Activated T-helper 9 cell treated with anti-CD3 and anti-CD28 coated beads, Interleukin-2, amount 50 U/mL, for 16 hours (primary cell): ENCODE measurements at places on chromosomes 4 and X.

GRCh38 chr4:79315891-79316290 is 10.0 kb downstream of the NAA11 start:
- DNase-seq: no peak

DNA sequence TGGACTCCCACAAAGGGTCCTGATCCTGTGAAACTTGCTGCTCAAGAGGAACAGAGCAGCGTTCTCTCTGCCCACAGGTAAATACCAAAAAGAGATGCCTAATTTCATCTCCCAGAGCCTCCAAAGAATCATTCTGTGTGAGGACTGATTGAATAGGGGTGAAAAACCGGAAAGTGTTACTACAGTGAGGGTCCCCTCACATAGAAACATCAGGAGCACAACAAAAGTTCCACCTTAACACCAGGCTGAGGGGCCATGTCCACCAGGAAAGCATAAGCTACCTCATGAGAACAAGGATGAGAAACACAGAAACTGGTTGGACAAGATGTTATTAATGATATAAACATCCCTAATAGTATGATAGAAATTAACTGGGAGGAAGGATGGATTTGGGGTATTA is 140.9 kb downstream of the NWD2 start:
- DNase-seq: no peak

DNA sequence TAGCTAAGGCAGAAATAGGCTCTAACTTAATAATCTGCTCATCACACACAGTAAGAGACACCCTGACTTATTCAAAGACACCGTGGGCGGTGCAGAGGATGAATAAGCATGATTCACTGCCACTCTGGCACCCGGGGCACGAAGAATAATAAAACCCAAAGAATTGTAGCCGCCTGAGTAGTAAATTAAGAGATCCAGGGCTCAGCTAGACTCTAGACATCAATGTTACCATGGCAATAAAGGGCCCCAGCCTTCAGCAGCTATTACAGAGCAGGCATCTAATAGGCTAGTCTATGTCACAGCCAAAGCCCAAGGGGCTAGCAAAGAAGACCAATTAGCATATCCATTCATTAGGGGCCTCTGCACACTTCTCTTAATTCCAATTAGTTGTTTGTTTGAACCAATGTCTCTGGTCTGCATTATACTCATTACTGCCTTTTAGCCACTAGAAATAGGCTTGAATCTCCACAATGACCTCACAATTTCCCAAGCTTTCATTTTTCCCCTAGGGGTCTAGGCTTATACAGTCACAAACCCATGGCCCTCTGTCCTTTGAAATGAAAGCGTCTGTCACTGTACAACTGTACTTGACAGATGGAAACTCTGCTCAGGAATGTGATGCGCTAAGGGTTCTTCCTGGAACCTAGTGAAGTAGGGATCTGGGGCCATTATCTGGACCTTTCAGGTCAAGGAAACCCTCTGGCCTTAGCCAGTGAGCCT is 3.0 kb upstream of the ATP1B4 start:
- no peak for DNase-seq

GRCh38 chr4:145732001-145732815 is 52.3 kb downstream of the C4orf51 start:
- DNase-seq: no peak

- no peak for DNase-seq
Observed at GRCh38 chr4:158999166-158999682, 103.7 kb upstream of the RAPGEF2 start.

DNA sequence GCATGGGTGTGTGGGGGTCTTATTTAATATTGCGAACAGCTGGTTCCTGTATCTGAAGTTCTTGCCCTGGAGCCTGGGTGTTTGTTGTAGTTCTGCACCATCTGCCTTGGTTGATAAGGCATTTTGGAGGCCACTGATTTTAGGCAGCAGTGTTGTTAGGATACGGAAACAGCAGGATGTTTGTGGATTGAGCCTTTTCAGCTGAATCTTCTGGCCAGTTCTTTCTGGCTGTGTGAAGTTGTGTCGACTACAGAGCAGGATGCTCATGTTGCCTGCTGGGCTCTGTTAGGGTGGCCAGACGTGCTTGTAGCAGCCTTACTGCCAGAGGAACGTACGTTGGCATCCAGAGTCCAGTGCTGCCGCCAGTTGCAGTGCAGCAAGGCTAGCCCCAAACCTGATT is 134.2 kb downstream of the PTTG2 start:
- DNase-seq: no peak

- no peak for DNase-seq
Observed at GRCh38 chr4:30718021-30718542, 2.1 kb upstream of the PCDH7 start.

- no peak for DNase-seq
Observed at GRCh38 chr4:108210989-108211835, 42.5 kb upstream of the LEF1 start.

DNA sequence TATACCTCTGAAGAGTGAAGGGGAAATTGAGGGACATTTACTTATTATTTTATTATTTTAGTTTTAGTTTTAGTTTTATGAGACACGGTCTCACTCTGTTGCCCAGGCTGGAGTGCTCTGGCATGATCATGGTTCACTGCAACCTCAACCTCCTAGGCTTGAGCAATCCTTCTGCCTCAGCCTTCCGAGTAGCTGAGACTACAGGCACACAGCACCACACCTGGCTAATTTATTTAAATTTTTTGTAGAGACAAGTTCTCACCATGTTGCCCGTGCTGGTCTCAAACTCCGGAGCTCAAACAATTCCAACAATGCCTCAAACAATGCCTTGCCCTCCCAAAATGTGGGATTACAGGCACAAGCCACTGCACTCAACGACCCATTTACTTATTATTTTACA is 68.4 kb upstream of the BMP2K start:
- DNase-seq: no peak

- no peak for DNase-seq
Observed at GRCh38 chr4:148215202-148215601, 227.0 kb downstream of the NR3C2 start.

- DNase-seq: no peak
Observed at GRCh38 chr4:101911616-101912015, 121.1 kb downstream of the BANK1 start.

GRCh38 chrX:36214924-36215323 is 295.4 kb downstream of the CFAP47 start:
- no peak for DNase-seq

GRCh38 chr4:169818063-169818679 is 60.4 kb upstream of the HPF1 start:
- DNase-seq: no peak

GRCh38 chr4:169649545-169650226 is 29.3 kb downstream of the CLCN3 start:
- no peak for DNase-seq

DNA sequence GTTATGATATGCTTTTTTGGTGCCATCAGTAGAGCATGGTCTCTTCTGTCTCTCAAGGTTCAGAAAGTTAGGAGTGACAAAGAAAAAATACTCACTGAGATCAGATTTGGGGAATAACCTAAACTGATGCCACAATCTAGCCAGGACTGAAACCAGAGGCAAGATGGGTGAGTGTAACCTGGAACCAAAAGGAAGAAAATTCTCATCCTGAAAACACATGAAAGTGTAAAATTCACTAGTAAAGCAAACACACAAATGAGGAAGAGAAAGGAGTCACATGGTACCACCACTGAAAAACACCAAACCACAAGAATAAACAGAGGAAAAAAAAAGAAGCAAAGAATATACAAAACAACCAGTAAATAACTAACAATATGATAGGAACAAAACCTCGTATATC is 96.4 kb downstream of the ANXA10 start:
- no peak for DNase-seq

DNA sequence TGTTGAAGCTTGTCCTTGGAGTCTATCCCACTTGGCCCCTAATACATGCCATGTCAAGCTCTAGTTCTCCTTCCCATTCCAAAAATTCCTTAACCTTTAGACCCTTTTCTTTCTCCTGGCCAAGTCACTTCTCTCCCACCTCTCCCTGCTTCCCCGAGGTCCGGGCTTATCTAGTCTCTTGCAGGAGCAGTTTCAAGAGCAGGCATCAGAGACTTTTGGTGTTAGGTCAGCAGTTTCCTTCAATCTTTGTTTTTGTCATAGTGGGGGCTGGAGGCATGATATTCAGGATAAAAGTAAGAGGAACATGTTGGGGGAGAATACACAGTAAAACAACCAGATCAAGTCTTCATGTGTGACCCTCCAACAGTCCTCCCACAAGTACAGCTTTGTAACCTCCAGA is 11.5 kb upstream of the IDS start:
- no peak for DNase-seq

- no peak for DNase-seq
Observed at GRCh38 chr4:40473578-40474388, 138.7 kb downstream of the CHRNA9 start.

GRCh38 chrX:154918060-154918483 is 31.9 kb downstream of the F8A1 start:
- DNase-seq: no peak

GRCh38 chr4:8915201-8916200 is 43.9 kb upstream of the HMX1 start:
- no peak for DNase-seq

GRCh38 chr4:20652226-20652885 is 47.9 kb upstream of the PACRGL start:
- no peak for DNase-seq

DNA sequence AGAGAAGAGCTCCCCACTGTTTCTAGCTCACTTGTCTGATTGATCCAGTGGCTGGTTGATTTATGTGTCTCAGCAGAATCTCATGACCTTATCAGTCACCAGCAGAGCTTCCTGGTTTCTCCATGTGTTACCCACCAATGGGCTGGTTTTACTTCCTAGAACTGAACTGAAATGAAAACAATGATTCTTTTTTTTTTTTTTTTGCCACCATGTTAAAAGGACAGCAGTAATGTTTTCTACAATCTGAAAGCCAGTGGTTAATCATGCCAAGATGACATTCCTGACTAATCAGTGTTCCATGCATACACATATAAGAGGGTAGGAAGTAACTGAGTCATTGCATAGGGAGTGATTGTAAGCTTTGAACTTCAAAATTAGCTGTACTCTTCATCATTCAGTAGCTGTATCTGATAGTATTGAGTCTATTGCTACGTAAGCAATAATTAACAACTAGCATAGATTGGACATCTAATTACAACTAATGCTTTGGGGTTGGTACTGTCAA is 67.7 kb downstream of the SLC4A4 start:
- no peak for DNase-seq

- DNase-seq: no peak
Observed at GRCh38 chrX:47690175-47690574, 31.2 kb upstream of the UXT start.

DNA sequence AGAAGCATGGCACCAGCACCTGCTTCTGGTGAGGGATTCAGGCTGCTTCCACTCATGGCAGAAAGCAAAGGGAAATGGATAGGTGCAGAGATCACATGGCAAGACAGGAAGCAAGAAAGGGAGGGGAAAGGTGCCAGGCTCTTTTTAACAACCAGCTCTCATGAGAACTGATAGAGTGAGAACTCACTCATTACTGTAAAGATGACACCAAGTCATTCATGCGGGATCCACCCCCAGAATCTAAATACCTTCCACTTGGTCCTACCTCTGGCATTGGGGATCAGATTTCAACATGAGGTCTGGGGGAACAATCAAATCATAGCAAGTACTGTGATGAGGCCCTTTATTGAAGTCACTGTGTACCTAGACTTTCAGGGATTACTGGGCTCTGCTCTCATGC is 72.0 kb upstream of the PRDM5 start:
- no peak for DNase-seq

GRCh38 chrX:19658030-19658429 is 142.7 kb upstream of the MAP3K15 start:
- DNase-seq: no peak

GRCh38 chr4:41110050-41110449 is 104.3 kb downstream of the APBB2 start:
- DNase-seq: no peak

- DNase-seq: no peak
Observed at GRCh38 chrX:70252491-70252890, 7.5 kb downstream of the P2RY4 start.

- no peak for DNase-seq
Observed at GRCh38 chr4:26484032-26484515, 6.2 kb downstream of the CCKAR start.

GRCh38 chr4:152279234-152279566 is 256.7 kb downstream of the FBXW7 start:
- DNase-seq: no peak

GRCh38 chr4:37879365-37879764 is 11.5 kb upstream of the TBC1D1 start:
- DNase-seq: no peak

DNA sequence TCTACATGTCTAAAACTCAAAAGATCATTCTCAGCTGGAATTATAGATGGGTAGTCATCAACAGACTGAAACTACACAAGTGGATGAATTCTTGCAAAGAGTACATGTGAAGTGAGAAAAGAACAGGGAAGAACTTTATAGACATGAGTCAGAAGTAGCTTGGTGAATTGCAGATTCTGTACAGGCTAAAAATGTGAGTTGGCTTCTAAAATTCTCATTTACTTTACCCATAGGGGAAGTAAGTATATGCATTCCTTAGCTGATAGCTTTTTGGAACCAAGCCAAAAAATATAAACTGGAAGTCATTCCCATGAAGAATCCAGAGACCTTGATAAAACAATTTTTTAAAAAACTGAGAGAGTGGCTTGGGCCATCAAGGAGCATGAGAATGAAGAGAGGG is 584.2 kb upstream of the FTHL17 start:
- no peak for DNase-seq

- DNase-seq: no peak
Observed at GRCh38 chr4:159051245-159052071, 51.4 kb upstream of the RAPGEF2 start.

- no peak for DNase-seq
Observed at GRCh38 chr4:84503495-84504437, 4.7 kb upstream of the NKX6-1 start.

- DNase-seq: no peak
Observed at GRCh38 chr4:84220990-84221389, 278.1 kb downstream of the NKX6-1 start.

DNA sequence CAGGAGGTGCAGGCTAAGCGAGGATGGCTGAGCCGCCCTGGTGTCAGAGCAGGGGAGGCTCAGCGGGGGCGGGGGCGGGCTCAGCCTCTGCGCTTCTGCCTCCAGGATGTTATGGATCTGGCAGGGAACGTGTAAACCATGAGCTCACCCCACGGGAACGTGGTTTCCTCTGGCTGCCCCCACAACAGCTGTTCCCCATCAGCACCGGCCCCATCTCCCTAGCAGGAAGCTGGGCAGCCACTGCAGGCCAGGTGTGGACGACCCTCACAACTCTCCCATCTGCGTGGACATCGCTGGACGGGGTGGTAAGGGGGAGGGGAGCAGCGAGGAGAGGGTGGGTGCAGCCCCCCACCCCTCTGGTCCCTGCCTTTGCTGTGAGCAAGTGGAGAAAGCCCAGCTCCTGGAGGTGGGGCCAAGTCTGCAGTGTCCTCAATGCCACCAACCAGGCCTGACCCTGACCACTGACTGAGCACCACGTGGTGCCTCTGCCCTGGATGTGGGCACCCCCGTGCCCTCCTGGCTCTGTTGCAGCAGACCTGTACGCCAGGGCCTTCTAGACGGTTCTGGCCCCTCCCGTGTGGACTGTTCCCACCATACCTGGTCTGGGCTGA is 28.1 kb upstream of the SPON2 start:
- no peak for DNase-seq

- no peak for DNase-seq
Observed at GRCh38 chrX:132883358-132883915, 75.0 kb downstream of the HS6ST2 start.
